Hippocampal formation (tissue), 2 donors: ENCODE measurements at places on chromosomes 4 and X.

- no peak for DNase-seq
These were observed 175.7 kb upstream of the FMR1 start for GRCh38 chrX:147736045-147736444.

GRCh38 chrX:97797076-97797475 is 913.4 kb downstream of the RPA4 start:
- no peak for DNase-seq

GRCh38 chr4:67770422-67770821 is 16.2 kb upstream of the GNRHR start:
- no peak for DNase-seq

DNA sequence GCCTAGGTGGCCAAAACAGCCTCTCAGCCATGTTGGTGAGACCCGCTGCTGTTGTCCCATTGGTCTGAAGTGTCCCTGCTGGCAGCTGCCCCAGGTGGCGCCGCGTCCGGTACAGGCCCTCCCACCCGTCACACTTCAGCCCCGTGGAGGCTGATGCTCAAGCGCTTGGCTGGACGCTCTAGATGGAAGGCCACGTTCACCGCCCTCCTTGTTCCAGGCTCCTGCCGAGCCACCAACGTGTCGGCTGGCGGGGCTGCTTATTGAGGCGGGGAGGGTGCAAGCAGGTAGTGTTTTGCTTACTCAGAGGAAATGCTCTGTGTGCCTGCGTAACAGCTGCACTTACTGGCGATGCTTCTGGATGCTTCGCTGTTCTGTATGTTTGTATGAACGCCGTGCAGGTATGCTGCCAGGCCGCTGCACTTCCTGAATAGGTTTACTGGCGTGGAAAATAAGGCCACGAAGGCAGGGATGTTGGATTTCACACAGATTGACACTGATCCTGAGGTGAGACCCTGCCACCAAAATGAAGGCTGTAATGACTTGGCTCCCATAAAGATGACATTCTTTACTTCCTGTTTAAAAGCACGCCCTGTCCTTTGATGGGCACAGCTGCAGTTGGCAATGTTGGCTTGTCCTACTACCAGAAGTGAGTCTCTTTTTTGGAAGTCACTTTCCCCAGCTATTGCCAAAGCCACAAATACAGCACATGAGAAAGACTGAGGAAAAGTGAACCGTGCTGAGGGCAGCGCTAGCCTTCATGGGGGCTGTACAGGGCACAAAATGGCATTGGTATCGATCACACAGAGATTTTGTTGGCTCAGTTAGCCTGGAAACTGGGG is 21.0 kb upstream of the CLCN4 start:
- no peak for DNase-seq

- no peak for DNase-seq
These were observed 36.9 kb downstream of the PDLIM5 start for GRCh38 chr4:94488670-94489069.

GRCh38 chr4:37980246-37980645 is 20.0 kb downstream of the PTTG2 start:
- DNase-seq, result no peak

DNA sequence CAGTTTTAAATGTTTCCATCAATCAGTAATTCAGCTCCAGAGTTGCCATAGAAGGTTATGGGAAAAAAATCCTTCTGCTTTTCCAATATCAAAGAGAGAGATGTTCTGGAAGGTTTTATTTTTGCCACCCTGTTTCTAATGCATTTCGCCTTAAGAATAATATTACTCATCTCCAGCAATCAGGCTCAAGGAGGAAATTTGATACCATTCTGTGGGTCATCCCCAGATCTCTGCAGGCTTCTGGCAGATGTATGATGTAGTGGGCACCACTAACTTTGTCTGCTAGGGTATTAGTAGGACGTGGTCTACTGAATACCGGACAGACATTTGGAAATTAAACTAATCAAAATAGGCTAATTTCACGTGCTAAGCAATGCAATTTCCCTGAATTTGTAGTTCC is 645.4 kb upstream of the TENM3 start:
- no peak for DNase-seq

GRCh38 chrX:22171287-22172060 is 101.2 kb upstream of the CBLL2 start:
- no peak for DNase-seq
